ENCODE measurements at places on chromosomes 7 and 10. TPM values are rescaled to one million over a fixed set of nuclear protein-coding genes. Genes with fewer than 3 reads are reported as not detected.

The NODAL gene
- total RNA-seq: not detected

DNA sequence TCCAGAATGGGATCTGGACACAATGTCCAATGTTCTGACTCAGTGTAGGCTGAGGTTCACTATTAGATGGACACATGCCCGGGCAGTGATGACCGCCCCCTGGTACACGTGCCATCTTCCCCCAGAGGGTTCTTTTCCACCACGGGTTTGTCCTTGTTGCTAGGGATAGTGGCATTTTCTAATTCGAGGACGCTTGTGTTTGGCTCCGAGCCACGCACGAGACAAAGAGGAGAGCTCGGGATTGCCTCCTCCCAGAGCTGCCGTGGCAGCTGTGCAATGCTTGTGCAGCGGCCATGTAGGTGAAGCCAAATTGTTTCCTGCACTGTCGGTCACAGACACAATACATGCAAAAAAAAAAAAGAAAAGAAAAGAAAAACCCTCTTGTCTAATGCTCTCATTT, 207.5 kb downstream of the PAXIP1 start:
- H3K27me3 ChIP-seq: no peaks in the 10 kb centered on the region
- no peak overlapping the region for H3K27ac ChIP-seq
- H3K4me1 ChIP-seq: no peaks in the 10 kb centered on the region
- H3K4me3 ChIP-seq: no peak overlapping the region

DNA sequence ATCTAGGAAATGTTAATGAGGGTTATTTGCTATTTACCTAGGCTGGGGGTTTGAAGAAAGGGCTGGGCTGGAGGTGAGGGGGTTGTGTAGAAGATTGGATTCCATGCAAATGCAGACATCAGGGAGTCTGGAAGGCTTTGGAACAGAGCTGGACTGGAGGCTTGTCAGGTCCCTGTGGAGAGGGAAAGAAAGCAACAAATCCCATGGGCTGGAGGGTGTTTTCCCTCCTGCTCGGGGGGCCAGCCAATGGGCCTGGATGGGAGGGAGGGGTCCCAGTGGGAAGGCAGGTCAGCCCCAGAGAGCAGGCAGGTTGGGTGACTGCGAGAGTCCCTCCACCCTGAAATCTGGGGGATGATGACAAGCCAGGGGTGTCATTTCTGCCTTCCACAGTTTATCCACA, 431.8 kb downstream of the RPS24 start:
- no peaks in the 10 kb centered on the region for H3K36me3 ChIP-seq
- no peak overlapping the region for H3K4me3 ChIP-seq
- peaks cover 4% of the 10 kb centered on the region for H3K27me3 ChIP-seq
- H3K4me1 ChIP-seq: no peaks in the 10 kb centered on the region
- H3K27ac ChIP-seq: no peak overlapping the region

- no peaks in the 10 kb centered on the region for H3K4me1 ChIP-seq
- H3K4me3 ChIP-seq: no peak overlapping the region
- H3K27me3 ChIP-seq: peaks cover 11% of the 10 kb centered on the region
- no peaks in the 10 kb centered on the region for H3K36me3 ChIP-seq
- no peak for DNase-seq
- no peak overlapping the region for H3K27ac ChIP-seq
Measured at GRCh38 chr10:111295788-111296187, 219.0 kb downstream of the ADRA2A start.

- H3K27ac ChIP-seq: no peak overlapping the region
- no peaks in the 10 kb centered on the region for H3K27me3 ChIP-seq
- peaks cover 22% of the 10 kb centered on the region for H3K4me1 ChIP-seq
- peak; percentile 85 for DNase-seq
Measured at GRCh38 chr7:106717955-106718871, 57.3 kb upstream of the CCDC71L start.
